ENCODE measurements at places on chromosomes 12 and 14.

DNA sequence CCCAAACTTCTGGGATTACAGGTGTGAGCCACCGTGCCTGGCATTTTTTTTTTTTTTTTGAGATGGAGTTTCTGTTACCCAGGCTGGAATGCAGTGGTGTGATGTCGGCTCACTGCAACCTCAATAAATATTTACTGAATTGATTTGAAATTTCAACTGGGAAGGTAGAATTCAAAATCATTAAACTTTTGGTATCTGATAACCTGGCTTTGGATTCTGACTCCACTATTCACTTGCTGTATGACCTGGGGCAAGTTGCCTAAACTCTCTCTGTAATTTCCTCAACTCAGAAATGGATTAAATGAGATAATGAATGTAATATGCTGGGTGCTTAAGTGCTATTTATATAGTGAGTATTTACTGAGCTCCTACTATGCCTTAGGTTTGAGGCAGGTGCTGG is 8.7 kb upstream of the METAP2 start:
- DNase-seq = no peak

- no peak for DNase-seq
Measured at GRCh38 chr14:34081576-34082136, 130.8 kb upstream of the EGLN3 start.

- DNase-seq = no peak
Measured at GRCh38 chr14:100286484-100287191, 19.6 kb downstream of the SLC25A29 start.

DNA sequence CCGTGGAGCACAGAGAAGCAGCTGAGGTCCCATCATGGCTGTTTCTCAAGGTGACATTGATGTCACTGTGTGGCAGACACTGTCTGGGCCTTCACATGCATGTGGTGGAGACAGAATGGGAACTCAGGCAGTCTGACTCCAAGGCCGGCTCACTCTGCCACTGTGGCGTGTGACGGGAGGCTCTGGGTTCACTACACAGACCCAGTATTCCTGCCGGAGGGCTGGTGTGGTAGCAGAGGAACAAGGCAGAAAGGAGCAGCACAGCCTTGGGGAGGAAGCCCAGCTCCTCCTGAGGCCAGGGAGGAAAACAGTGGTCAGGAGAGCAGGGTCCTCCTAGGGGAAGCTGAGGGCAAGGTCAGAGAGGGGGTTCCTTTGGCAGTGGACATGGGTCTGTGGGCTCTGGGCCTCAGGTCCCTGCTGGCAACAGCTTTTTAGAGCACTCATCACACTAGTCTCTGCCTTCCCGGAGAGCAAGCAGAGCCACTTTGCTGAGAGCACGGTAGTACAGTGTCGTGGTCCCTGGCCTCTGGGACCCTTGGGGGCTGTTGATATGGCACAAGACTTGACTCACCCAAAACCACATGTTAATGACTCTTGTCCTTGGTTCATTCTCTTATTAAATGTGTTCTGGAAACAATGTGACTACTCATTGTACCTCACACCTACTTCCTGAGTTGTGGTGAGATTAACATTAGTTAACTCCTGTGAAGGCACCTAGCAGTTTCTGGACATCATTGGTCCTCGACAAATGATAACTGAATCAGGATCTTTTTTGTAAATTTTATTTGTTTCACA is 21.3 kb downstream of the DCAF4 start:
- no peak for DNase-seq

GRCh38 chr12:115885040-115885690 is 392.3 kb downstream of the MED13L start:
- DNase-seq = no peak

- DNase-seq = no peak
Measured at GRCh38 chr12:92134638-92135274, 10.9 kb downstream of the BTG1 start.

- DNase-seq = no peak
Measured at GRCh38 chr14:94671870-94672444, 59.8 kb downstream of the SERPINA3 start.

- no peak for DNase-seq
Measured at GRCh38 chr12:126038434-126038833, 973.2 kb downstream of the AACS start.

GRCh38 chr12:49750996-49751393 is 9.6 kb downstream of the TMBIM6 start:
- DNase-seq = no peak

DNA sequence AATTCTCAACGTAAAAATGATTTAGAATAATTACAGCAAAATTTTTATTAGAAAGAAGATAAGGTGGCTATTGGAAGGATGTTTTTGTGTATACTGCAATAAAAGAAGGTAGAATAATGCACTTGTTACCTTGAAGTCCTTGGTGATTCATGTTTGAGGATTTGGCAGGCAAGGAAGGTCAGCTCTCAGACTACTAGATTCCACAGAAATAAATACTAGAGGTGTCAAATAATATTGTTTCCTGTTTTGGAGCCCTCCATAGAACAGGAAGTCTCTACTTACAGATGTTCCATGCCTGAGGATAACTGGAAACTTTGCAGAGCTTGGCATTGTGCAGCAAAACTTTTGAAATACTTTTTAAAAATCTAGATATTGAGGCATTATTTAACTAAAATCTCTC is 284.3 kb upstream of the SYT1 start:
- no peak for DNase-seq
